ENCODE measurements at places on chromosomes 1 and 21. TPM values are rescaled to one million over a fixed set of nuclear protein-coding genes. Genes with fewer than 3 reads are reported as not detected.

The PFDN2 gene
- 56.2 TPM for total RNA-seq

The S100B gene
- 4.5 TPM for total RNA-seq

The OPRD1 gene
- total RNA-seq: not detected

The UBASH3A gene
- total RNA-seq: 1.5 TPM

The LRRC71 gene
- total RNA-seq: 0.26 TPM

GRCh38 chr1:26500488-26501175 lies 28.4 kb downstream of the HMGN2 start:
- DNase-seq: peak; percentile 96

DNA sequence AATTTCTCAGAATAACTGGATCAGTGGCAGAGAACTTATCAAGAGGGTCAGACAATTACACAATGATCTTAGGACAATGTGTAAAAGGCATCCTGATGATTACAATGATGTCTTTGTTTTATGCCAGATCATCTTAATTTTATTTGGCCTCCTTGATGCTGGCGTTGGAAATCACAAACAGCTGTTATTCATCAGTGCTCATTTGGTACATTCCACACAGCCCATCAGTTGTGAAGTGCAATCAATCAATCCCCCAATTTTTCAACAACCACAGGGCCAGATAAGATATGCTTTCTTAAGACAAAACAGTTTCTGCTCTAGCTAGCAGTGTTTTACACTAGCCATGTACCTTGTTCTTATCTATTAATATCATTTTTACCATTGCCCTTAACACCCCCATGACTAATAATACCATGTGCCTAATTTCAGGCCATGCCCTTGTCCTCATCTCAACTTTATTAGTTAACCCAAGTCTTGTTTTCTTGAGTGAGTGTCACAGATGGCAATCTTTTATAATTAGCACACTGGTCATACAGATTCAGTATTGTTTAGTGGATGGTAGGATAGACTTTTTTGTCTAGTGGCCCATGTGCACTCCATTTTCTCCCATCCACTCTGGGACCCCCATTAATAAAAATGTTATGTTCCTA lies 40.8 kb upstream of the COL24A1 start:
- DNase-seq: no peak

- no peak for DNase-seq
These were observed 7.0 kb upstream of the SMCP start for GRCh38 chr1:152870831-152871730.

GRCh38 chr1:172640111-172640510 lies 18.8 kb upstream of the FASLG start:
- DNase-seq: no peak

DNA sequence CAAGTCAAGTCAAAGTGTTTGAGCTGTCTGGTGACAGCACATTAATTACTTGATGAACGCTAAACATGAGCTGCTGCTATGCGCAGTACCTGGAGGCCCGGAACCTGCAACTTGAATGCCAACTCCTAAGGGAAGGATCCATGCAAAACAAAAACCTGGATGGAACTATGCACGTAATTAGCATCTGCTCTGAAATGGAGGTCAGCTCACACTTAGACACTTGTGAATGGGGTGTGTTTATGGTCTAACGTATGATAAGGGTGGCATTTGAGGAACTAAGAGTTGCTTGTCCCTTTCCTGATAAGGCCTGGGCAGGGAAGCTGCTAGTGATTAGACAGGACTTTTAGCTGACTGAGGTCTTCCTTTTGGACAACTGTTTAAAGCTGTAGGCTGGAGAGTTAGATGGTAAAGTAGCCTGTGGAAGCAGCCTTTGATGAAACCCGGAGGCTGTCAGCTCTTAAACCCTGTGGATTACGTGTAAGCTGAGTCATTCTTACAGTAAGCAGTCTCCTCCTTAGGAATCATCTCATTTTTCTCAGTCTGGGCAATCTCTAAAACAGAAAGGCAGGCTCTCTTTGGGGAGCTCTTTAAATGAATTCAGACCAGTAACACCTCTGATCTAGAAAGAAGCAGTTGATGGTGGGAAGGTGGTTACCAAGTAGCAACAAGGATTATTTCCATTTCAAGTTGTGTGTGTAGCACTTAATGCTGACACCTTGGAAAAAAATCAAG lies 6.8 kb downstream of the TENT5C start:
- DNase-seq: no peak

GRCh38 chr1:203038217-203038741 lies 12.0 kb downstream of the PPFIA4 start:
- no peak for DNase-seq

GRCh38 chr1:38433084-38433722 lies 386.6 kb upstream of the POU3F1 start:
- DNase-seq: no peak

DNA sequence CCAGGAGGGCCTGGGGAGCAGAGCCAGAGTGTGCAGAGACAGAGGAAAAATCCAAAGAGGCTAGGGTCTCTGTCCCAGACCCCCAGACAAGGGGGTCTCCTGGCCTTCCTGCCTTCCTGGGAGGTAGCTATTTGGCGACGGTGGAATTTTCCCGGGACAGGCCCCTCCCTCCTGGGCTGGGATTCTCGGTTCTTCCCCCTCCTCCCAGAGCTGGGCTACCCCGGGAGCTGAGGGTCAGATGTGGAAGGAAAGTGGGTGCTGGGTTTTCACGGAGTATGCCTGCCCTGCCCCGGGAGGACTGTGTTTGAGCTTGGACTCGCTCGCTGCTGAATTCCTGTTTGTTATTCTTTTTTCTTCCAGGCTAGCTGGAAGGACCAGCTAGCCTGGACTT lies 759 bp downstream of the AMPD2 start:
- DNase-seq: peak; percentile 66

GRCh38 chr1:218468711-218469110 lies 123.6 kb downstream of the TGFB2 start:
- DNase-seq: no peak

GRCh38 chr1:110076789-110077500 lies 6.5 kb upstream of the ALX3 start:
- DNase-seq: no peak

GRCh38 chr1:94672001-94672400 lies 130.4 kb upstream of the F3 start:
- DNase-seq: no peak

- DNase-seq: no peak
These were observed 11.9 kb downstream of the AHCYL1 start for GRCh38 chr1:109996476-109996875.

DNA sequence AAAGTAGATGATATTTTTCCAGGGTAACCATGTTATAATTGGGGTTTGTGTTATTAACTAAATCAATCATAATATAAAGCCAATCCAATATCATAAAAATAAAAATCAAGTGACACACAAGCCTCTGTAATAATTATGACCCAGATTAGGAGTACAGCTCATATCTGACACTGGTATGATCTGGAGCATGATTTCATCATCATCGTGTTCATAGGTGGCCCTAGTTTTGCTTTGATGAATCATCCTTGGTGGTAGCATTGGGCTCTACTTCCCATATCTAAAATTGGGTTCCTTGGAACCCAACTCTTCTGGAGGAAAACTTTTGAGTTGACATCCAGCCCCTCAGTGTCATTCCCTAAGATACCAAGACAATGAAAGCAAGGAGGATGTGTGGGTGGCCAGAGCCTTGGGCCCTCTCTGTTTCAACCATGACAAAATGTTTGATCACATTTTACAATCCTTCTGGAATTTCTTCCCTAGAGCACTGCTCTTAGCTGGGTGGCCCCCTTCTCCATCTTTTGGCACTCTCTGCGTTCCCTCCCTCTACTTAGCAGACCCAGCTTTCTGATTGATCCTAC lies 37.0 kb upstream of the ENAH start:
- DNase-seq: no peak

- DNase-seq: no peak
These were observed 12.7 kb upstream of the HYI start for GRCh38 chr1:43466403-43466802.

GRCh38 chr1:54453509-54453908 lies 47.3 kb upstream of the SSBP3 start:
- DNase-seq: no peak

DNA sequence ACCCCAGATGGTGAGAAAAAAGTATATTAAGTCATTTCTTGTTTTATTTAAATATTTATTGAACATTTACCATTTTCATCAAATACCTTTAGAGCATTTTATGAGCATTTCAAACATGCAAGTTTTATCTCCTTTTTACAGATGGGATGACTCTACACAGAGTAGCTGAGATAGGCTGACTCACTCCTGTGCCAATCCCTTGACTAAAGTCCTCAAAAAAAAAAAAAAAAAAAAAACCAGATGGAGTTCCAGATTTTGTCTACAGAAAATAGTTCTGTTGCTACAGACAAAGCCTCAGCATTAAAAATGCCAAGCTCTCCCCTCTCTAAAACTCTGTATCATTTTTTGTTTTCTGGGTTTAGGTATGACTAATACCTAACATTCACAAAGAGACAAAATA lies 303.0 kb upstream of the PLD5 start:
- DNase-seq: no peak

GRCh38 chr1:20298626-20299025 lies 8.0 kb downstream of the VWA5B1 start:
- DNase-seq: no peak

- no peak for DNase-seq
These were observed 132.1 kb downstream of the RHOU start for GRCh38 chr1:228867108-228867950.

All from upper lobe of right lung (tissue), 1 donor.